ENCODE measurements at places on chromosomes 7 and 10.

- no peak for DNase-seq
Observed at GRCh38 chr10:71268247-71268691, 50.8 kb upstream of the SLC29A3 start.

GRCh38 chr7:151743481-151743983 is 133.4 kb downstream of the PRKAG2 start:
- DNase-seq: no peak

- DNase-seq: no peak
Observed at GRCh38 chr10:122143238-122143841, 127.8 kb upstream of the BTBD16 start.

DNA sequence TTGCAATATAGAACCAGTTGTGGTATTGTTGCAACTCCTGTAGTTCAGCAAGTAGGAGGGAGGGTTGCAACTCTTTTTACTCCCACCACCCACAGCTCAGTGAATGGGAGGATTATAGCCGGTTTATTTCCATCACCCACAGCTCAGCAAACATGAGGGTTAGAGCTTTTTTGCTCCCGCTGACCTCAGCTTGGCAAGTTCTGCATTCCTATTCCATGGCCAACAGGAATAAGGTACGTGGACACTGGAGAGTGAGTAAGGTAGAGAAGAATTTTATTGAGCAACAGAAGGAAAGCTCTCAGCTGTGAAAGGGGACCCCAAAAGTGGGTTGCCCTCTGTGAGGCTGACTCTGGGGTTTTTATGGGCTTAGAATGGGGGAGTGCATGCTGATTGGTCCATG is 167.1 kb upstream of the SMIM30 start:
- no peak for DNase-seq

- DNase-seq: no peak
Observed at GRCh38 chr10:99958302-99958701, 51.4 kb downstream of the DNMBP start.

GRCh38 chr10:66881814-66882213 is 44.0 kb upstream of the LRRTM3 start:
- no peak for DNase-seq

DNA sequence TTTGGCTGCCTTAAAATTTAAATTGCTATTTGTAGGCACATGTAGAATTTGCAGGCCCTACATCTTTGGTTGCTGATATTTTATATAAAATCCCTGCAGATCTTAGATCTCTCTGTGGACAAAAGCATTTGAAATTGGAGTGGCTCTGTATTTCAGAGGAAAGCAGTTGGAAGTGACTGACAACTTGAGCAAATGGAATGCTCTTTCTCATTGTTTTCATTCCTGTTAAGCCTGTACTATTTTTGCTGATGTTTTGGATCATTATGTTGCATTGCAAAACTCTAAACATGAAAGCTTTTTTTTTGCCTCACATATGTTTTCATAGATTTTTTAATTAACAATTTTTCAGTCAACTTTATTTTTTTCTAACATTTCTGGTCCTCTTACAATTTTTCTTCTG is 251.2 kb upstream of the MDFIC start:
- no peak for DNase-seq

DNA sequence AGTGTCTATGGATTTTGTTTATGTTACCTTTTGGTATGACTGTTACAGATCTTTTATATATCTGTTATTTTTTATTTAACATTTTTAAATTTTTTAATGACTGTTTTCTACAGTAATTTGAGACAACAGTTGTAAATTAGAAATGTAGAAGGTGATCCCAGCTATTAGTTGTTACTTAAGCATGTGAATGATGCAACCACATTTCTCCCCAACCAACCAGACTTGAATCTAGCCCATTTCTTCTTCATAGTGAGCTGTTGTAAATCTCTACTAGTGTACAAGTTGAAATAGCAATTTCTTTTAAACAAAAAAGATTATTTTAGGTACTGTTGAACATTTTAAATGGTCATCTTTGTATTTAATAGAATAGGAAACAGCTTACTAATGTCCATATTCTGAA is 18.0 kb downstream of the TMEM106B start:
- no peak for DNase-seq

DNA sequence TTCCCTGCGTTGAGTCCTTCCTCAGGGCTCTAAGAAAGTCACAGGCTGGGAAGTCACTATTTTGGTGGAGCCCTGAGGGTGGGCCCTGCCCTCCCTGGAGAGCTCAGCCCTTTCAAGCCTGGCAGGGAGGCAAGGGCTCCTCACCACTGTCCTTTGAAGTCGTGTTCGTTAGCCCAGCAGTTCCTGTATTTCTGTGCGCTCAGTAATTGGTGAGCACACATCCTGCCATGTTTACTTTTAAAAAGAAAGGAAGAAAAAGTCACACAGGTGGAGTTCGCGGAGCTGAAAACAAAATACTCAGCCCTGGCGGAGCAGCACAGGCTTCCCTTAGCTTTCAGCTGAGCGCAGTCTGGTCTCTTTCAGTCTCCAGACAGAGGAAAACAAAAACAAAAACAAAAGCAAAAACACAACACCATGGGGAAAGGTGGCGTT is 37.1 kb downstream of the PRKCQ start:
- no peak for DNase-seq

DNA sequence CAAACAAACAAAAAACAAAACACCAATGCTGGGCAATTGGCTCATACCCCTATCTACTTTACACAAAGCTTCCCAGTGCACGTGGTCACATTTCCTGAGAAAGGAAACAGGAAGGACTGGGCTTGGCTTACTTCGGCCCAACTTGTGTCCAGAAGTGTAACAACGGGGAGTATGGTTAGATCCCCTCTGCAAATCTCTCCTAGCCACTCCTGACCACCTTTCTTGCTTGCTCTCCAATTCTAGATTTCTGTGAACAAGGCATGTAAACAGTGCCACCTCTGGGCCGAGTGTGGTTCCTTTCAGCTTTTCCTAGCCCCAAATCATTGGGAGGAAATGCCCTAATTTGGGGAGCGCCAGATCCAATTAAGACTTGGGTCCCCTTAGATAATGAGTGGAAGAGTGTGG is 21.0 kb upstream of the FRAT2 start:
- no peak for DNase-seq

DNA sequence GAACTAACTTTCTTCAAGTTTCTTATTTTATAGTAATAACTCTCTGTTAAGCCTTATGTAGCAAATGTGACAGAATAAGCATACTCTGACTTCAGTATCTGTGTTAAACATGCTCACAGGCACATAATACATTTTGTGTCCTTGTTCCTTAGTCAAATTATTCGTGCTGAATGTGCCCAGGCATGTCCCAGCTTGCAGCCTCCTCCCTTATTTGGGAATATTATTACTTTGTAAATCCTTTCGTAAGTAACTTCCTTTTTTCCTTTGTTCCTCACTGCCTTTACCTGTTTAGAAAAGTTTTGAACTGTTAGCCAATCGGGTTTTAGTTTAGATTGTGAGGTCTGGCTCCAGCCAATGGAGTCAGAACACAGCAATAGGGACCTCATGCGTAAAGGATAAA is 46.9 kb downstream of the GALNT11 start:
- no peak for DNase-seq

DNA sequence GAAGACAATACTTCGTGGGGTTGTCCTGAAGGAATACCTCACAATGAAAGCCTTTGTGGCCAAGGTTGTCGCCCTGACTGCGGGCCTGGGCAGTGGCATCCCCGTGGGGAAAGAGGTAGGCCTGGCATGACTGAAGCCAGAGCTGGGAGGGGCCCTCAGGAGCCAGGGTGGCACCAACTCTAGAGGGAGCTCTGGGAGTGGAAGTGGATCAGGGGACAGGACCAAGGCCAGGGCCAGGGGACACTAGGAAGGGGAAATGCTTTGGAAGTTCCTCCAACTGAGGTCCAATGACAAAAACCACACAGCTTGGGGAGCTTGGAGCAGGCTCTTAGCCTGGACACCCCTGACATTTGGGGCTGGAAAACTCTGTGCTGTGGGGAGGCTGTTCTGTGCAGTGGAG is 5.8 kb downstream of the CLCN1 start:
- no peak for DNase-seq

GRCh38 chr10:111303887-111304286 is 227.1 kb downstream of the ADRA2A start:
- DNase-seq: no peak

GRCh38 chr7:133481676-133482075 is 228.8 kb downstream of the EXOC4 start:
- no peak for DNase-seq

DNA sequence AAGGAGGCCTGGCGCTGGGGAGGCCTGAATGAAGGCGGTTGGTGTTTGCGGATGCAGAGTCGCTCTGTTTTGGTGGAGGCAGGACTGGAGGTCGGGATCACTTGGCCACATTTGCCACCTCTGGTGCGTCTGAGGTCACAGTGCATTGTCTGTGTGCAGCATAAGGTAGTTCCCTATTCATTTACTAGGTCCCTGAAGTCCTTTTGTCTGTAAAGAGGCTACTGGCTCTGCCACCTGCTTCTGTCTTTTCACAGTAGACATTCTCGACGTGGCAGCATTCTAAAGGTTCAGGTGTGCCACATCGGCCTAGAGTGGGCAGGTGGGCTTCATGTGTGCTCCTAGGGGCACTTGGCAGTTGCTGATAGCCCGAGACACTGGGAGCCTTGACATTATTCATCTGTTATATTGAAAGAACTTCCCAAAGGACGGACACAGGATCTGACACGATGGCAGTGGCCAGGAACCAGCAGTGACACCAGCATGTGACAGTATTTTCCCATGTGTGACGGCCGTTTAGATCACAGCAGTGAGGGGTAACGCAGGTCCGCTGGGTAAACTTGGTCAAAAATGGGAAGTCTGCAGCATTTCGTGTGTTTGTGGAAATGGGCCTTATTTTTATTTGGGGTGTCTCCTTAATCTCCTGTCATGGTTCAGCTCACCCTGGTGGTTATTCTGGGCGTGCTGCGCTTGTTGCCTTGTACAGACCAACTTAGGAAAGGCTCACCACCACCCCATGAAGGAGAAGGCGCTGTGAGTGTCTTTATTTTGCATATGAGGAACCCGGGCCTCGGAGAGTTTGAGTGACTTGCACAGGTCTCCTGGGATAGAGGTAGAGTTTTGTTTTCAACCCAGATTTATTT is 5.9 kb downstream of the MGMT start:
- no peak for DNase-seq

DNA sequence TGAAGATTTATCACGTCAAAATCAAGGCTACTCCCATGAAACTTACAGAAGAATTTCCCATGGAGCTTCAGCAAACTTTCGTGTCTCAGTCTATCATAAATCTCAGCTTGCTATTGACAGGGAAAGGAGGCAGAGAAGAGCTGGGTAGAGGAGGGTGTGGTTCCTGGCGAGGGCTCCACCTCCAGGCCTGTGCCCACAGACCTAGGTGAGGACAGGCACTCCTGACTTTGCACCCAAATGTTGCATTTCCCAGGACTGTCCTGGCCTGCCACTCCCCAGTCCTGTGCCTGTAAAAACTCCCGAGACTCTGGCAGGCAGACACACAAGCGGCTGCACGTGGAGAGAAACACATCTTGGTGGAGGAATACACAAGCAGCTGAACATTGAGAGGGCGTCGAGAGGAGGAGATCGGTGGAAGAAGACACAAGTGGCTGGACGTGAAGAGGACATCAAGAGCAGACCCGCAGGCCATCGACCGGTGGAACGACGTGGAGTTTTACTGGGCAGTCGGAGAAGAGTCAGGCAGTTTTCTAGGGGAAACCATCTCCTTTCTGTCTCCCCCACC is 145.1 kb downstream of the CTNNA3 start:
- no peak for DNase-seq

DNA sequence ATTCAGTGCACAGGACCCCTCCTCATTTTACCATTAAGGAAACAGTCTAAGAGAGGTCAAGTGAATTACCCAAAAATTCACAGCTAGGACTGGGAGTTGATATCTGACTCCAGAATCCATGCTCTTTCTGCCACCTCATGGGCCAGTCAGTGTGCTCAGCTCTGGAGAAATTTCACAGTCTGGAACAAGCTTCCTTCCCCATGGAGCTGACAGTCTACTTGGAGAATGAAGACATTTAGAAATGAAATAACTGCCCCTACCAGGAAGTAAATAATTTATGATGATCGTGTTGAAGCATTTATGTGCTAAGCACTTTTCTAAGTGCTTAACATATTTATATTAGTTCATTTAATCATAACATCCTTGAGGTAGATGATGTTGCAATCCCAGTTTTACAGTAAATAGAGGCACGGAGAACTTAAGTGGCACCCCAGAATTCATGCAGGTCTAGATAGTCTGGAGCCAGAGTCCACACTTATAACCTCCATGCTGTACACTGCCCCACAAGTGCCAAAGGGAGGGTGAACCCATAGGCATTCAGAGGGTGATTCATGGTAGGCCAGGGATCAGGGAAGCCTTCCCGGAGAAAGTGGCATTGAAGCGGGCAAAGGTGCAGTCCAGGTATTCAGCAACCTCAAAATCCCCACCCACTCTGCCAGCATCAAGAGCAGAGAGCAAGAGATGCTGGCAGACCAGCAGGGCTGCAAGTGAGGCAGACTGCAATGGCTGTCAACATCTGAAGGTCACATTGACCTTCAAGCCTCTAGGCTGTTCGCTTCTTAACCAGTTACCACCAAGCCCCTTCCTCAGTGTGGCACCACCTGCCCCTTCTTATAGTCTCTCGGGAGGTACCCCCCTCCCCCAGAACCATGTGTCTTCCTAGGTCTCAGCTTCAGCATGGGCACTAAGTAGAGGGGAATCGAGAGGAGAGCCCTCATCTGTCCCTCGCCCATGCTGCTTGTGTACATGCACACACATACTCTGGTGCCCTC is 38.4 kb upstream of the LRRC4 start:
- no peak for DNase-seq

GRCh38 chr7:90560730-90561129 is 35.4 kb upstream of the CDK14 start:
- DNase-seq: no peak

GRCh38 chr10:80168162-80168511 is 35.6 kb downstream of the PLAC9 start:
- DNase-seq: no peak

DNA sequence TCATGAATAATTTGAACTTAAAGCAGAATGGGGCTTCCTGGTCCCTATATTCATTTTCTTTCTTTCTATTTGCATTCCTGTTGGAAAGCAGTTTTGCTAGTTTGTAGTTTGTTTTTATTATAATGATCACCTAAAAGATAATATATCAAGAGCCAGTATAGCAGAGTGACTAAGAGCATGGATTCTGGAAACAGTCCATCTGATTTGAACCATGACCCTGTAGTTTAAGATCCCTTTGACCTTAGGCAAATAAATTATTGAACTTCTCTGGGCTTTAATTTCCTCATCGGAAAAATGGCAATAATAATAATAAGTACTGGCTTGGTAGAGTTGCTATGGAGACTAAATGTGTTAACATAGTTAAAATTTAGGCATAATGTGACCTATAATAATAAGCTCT is 76.1 kb downstream of the DGKB start:
- no peak for DNase-seq

- DNase-seq: no peak
Observed at GRCh38 chr7:93515144-93515543, 59.4 kb downstream of the CALCR start.
